ENCODE measurements at places on chromosomes 6 and 20. TPM values are rescaled to one million over a fixed set of nuclear protein-coding genes. Genes with fewer than 3 reads are reported as not detected.

HMGCLL1 gene
- total RNA-seq = 70.0 TPM

DNA sequence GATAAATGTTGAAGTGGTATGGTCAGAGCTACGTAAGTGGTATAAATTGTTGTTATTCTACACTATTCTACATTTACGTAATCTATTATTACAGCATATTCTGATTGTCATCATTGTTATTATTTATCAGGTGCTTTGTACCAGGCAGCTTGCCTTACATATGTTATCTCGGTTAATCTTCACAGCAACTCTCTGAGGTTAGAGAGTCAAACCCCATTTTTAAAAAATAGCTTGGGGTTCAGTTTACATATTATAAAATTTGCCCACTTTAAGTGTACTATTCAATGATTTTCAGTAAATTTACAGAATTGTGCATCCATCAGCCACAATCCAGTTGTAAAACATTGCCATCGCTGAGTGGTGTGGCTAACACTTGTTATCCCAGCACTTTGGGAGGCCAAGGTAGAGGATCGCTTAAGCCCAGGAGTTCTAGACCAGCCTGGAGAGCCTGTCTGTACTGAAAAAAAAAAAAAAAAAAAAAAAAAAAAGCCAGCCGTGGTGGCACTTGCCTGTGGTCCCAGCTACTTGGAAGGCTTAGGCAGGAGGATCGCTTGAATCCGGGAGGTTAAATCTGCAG lies 35.5 kb downstream of the PPP1R16B start:
- no peak for DNase-seq

PGBD1 gene
- total RNA-seq = 17.0 TPM

SSTR4 gene
- total RNA-seq = not detected

C4B gene
- total RNA-seq = 9.2 TPM
